ENCODE measurements at places on chromosomes 3 and 15.

- no peak for DNase-seq
These were observed 134.4 kb downstream of the SMAD6 start for GRCh38 chr15:66836231-66837030.

GRCh38 chr15:59501597-59501996, 63.6 kb downstream of the FAM81A start:
- peak; percentile 36 for DNase-seq

DNA sequence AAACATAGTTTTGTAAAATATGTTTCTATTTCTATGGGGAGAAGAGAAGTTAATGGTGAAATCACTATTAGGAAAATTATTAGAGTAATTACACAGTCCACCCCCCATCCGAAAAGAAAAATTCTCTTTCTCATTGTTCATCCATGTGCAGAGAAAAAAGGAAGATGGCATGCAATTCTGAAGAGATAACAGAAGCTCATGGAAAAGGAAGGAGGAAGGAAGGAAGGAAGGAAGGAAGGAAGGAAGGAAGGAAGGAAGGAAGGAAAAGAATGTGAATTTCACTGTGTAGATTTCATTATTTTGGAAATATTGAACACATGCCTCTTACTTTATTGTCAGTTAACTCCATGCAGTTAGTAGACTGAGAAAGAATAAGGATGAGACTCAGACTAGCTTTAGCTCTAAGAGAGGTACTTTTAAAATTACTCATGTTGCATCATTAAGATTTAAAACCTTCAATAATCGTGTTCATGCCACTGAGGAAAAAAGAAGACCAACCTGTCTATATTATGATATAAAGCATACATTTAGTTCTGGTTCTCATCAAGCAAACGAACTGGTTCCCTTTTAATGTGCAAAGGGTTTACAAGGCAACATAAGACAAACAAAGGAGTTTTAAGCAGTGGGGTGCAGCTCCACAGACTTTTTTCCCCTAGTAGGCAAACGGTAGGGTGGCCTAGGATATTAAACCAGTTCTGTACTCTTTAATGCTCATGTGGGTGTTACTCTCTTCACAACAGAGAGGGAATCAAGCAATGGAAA, 379.6 kb downstream of the FOXP1 start:
- no peak for DNase-seq

- DNase-seq, result no peak
These were observed 13.7 kb upstream of the CCR3 start for GRCh38 chr3:46228260-46229242.

DNA sequence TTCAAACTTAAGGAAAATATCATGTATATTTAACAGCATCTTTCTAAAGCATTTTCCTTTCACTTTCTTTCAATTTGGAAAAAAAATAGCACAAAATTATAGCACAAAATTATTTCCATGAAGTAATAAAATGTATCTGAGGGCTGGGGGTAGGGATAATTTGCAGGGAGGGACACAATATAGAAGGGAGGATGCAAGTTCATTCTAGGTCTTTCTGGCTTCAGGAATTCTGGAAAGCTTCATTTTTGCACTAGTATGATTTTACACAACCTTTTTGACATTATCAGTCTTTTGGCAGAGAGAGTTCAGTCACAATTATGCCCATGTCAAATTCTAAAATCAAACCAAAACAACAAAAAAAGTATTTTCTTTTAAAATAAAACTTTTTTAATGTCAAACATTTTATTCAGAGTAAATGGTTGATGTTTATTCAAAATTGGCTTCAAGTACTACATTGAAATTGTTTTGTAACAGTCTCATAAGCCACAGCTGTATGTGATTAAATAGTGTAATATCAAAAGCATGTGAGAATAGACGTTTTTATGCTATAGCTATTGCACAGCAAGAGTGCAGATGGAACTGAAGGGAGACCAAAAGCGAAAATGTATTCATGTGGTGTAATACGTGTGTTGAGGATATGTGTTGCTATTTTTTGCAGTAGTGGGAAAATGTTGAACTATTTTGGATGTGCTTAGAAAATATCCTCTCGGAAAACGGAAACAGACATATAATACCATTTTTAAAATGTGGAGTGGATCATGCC, 5.8 kb downstream of the RBMS3 start:
- no peak for DNase-seq

DNA sequence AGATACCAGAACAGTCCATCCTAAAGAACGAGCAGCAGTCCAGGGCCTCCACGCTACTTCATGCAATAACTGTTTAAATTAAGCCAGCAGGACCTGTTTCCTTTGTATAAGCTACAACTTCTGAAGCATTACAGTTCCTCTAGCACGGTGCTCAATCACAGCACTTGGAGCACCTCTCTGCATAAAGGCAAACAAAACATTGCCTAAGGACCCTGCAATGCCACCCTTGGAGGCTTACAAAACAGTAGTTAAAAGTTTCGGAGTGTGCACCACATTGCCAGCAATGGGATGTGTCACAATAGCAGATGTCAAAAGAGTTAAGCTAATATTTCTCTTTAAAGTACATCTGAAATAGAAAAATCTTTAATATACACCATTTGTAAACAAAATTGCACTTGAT, 2.6 kb upstream of the VPS39 start:
- DNase-seq, result no peak

GRCh38 chr15:56016281-56016680, 22.9 kb upstream of the NEDD4 start:
- DNase-seq, result no peak

GRCh38 chr3:33612607-33613006, 105.4 kb downstream of the CLASP2 start:
- DNase-seq, result no peak

DNA sequence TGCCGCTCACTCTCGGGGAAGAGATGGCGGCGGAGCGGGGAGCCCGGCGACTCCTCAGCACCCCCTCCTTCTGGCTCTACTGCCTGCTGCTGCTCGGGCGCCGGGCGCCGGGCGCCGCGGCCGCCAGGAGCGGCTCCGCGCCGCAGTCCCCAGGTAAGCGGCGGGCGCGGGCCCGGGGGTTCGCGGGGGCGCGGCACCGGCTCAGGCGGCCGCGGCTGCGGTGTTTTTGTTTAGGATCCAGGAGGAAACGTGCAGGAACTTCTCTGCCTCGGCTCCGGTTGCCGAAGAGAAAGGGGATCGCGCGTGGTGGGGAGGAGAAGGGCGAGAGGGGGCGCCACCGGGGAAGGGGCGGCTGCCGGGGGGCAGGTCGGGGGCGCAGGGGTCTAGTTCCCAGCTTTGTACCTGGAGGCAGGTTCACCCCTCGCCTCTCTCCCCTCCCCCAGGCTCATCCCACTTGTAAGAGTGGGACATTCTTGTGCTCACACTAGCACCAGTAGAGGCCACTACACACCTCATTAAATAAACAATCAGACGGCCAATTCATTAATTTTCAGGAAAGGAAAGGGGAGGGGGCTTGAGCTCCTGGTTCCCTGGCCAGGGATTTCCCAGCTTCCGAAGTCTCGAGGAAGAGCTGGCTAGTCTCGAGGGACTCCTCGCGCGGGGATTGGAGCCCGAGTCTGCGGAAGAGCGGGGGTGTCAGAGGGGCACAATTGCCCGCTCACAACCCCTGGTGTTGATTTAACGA, 562 bp downstream of the NEO1 start:
- peak; percentile 4 for DNase-seq

GRCh38 chr15:75232826-75233503, 25.2 kb upstream of the GOLGA6C start:
- no peak for DNase-seq

DNA sequence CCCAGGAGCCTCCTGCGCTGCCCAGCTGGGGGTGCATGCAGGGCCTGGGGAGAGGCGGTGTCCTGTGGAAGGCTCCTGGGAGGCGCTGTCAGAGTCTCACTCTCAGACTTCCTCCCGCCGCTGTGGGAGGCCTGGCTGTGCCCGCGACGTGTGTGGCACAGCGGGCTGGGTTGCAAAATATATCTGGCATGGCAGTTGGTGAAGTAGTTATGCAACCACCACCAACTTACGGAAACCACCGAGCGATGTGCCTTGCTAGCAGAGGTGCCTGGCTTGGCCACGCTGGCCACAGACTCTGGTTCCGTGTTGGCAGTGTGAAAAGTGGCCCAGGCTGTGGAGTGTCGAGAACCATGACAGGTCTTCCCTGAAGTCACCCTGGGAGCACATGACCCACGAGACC, 30.6 kb upstream of the GATA2 start:
- DNase-seq, result no peak

GRCh38 chr3:110504401-110504800, 567.2 kb upstream of the NECTIN3 start:
- DNase-seq, result no peak

DNA sequence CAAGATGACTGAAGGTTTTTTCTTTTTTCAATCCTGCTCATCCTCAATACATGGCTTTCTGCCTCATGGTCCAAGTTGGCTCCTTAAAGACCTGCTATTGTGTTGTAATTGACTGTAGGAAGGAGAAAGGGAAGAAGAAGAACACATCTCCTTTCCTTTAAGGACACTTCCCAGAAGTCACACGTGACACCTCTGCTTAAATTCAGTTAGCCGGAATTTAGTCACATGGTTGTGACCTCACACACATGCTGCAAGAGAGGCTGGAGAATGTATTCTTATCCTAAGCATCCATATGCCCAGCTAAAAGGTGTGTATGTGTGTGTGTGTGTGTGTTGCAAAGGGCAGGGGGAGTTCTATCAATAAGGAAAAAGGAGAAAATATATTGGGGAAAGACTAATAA, 185.8 kb upstream of the IL12A start:
- no peak for DNase-seq

DNA sequence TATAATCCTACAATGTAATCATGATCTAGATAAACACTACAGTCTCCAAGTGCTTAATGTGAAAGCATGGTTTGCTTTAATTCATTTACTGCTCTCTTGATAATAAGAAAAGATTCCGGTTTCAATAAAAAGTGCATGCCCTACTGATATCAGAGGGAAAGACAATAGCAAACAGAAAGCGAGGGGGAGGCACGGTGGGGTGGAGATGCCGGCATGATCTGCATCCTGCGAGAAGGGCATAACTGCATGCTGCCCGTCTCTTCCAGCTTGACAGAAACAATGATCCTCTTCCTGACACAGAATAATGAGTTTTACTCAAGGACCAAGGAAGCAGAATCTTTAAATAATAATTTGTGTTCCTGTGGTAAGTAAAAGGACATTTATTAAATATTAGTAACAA, 51.7 kb downstream of the GOLIM4 start:
- DNase-seq, result no peak

DNA sequence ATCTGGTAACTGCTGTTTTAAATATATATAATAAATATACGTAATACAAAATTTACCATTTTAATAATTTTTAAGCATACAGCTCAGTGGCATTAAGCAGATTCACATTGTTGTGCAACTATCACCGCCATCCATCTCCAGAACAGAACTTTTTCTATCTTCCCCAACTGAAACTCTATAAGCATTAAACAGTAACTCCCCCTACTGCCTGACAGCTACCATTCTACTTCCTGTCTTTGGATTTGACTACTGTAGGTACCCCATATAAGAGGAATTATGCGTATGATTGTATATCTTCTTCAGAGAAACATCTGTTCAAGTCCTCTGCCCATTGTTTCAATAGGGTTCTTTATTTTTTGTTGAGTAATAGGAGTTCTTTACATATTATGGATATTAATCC, 36.8 kb downstream of the EID1 start:
- DNase-seq, result no peak

- no peak for DNase-seq
These were observed 11.6 kb downstream of the KLHL18 start for GRCh38 chr3:47294392-47294791.

DNA sequence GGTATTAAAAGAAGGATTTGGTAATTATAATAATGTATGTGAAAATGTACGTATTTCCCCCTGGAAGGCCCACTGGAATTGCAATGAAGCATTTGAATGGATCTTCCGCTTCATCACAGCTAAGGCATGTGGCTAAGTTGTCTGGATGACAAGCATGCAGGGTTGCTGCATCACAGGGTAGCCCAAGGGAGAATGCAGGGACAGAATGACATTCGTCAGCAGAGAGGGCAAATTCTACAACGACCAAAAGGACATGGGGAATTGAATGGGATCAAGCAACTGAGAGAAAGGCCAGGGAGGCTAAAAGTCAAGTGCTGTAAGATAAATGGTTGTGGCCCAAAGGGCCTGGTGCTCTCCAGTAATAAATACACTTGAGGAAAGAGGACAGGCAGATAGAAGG, 95.4 kb downstream of the ISL2 start:
- DNase-seq, result no peak

GRCh38 chr3:196968233-196969133, at the start of gene PIGZ:
PIGZ (minus strand) TSS chr3:196968833; CDS start chr3:196952031, 16,802 bp downstream.
- DNase-seq, result no peak

DNA sequence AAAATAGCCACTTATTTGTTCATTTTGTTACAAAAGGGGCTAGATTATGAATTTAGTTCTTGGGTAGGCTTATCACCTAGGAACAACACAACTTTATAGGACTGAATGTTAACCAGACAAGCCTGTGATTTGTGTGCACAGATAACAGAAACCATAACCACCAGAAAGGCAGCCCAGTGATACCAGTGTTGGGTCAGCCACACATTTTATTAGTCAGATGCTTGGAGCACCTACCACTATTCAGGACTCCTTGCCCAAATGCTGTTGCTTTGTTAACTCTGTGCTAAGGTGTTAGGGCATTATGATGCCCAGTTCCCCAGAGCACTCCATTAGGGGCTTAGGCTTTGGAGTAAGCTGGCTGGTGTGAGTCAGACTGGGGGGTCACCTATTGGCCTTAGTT, 22.5 kb downstream of the PLCL2 start:
- DNase-seq, result no peak

DNA sequence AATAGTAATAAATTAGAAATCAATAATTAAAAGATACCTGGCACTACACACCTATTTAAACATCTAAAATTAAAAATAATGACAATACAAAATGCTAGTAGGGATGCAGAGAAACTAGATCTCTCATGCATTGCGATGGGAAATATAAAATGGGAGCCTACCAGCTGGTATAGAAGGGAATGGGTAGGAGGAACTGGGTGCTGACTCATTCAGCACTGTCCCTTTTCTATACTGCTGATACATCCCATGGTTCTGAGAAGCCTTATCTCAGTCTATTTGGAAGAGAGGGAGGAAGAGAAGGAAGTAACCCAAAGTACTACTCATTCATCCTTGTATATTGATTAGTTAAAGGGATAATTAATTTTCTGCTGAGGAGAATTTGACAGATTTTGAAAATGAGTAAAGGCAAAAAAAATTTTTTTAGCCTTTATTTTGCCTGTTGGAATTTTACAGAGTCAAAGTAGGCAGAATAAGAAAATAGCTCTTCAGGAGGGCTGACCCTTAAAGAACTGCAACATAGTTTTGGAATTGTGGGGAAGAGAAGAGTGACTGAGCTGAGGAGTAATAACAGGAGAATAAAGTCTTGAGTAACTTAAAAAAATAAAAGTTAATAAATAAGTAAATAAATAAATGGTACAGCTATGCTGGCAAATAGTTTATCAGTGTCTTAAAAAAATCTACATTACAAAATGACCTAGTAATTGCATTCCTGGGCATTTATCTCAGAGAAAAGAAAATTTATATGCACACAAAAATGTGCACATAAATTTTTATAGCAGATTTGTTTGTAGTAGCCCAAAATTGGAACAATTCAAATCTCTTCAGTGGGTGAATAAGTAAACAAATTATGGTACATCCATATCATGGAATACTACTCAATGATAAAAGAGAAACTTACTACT, 15.3 kb upstream of the BHLHE40 start:
- no peak for DNase-seq

GRCh38 chr3:119880966-119881365, 99.1 kb downstream of the NR1I2 start:
- DNase-seq, result no peak

Measured in CD4-positive, alpha-beta T cell treated with Interleukin-1 beta for 1 hour (primary cell).